Karpas-422 (cell line): ENCODE measurements at places on chromosomes 1 and 21.

GRCh38 chr1:172277989-172278388 lies 142.5 kb upstream of the C1orf105 start:
- no peak for DNase-seq

DNA sequence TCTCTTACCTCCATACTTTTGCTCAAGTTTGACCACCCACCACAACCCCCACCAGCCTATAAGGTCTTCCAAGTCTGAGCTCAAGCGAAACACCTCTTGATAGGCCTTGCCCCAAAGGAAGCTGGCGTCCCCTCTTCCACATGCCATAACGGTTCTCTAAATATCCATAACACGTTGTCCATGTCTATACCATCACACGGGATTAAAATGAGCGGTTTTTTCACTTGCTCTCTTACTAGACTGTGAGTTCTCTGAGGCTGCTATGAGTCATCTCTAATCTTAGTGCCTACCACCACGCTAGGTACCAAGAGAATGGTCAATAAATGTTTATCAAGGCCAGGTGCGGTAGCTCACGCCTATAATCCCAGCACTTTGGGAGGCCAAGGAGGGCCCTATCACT lies 41.0 kb downstream of the WASF2 start:
- no peak for DNase-seq

DNA sequence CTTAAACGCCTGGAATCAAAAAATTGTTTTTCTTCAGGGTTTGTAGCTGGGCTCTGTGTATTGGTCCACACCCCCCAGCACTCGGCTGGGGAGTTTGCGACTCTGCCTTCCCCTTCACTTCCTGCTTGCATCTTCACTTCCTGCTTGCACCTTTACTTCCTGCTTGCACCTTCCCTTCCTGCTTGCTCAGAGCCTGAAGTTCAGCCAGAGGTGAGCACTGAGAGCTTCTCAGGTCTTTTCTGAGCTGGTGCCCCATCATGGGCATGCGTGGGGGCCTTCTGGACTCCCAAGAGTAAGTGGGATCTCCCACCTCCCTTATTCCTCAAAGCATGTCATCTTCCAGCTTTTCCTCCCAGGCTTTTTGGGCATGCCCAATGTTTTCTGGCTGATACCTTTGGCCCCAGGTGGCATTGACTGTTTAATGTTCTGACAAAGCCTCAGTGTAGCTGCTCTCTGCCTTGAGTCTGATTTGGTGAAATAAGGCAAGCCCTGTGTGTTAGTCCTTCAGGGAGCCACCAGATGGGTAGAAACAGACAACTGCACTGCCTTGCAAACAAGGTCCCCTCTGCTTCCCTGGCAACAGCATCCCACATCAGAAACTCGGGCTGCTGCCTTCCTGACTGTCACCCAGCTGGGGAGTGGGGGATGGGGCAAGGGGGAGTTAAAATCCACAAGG lies 3.5 kb downstream of the KRTAP10-2 start:
- DNase-seq: no peak

DNA sequence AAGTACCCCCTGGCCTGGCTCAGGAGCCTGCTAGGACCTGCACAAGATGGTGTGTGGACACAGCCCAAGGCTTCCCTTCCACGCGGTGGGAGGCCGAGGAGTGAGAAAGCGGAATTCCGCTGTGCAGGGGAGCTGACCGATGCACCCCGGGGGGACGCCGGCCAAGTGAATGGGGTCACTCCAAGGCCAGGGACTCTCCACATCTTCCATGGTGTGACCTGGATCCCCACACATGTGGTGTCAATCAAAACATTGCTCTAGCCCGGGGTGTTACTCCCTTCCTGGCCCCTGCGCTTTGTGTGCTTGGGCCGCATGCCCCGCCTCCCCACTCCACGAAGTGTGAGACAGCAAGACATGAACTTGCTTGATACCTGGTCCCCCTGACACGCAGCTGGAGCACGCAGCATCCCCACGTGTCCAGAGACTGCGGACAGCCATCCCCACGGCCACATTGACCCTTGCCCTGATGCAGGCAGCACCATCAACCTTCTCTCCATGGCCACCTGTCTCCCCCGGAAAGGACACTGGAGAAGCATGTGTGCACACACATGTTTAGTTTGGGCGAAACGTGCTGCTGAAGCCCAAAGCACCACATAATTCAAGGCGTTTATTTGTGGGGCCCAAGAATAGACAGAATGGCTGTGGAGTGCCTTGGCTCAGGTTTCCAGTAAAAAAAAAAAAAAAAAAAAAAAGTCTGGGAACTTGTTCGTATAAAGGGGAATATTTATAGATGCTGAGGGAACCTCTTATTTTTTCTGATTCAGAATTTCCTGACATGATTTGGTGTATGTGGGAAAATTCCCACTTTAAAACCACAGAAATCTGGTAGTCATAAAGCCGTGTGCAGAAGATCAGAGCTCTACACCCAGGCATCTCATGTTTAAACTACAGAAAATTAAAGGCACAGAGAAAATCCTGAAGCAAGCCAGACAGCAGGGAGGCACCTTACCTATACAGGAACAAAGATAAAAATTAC lies 171.7 kb downstream of the HUNK start:
- peak; percentile 6 for DNase-seq

GRCh38 chr1:110594456-110595352 lies 11.5 kb downstream of the KCNA2 start:
- no peak for DNase-seq

DNA sequence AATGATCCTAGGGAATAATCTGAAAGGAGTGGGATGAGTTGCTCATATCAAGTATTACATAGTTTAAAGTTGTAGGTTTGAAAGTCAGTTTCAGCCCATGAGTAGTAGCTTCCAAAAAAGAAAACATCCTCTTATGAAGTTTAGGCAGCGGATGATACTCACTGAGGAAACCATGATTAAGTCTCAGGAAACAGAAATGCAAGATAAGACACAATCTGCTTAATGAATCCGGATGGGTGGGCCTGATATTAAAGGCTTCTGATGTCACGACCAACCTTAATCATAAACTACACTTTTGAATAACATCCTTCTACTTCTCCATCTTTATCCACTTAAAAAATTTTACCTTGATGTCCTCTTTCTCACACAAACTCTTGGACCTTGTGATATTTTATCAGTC lies 61.8 kb downstream of the S1PR1 start:
- DNase-seq: no peak

DNA sequence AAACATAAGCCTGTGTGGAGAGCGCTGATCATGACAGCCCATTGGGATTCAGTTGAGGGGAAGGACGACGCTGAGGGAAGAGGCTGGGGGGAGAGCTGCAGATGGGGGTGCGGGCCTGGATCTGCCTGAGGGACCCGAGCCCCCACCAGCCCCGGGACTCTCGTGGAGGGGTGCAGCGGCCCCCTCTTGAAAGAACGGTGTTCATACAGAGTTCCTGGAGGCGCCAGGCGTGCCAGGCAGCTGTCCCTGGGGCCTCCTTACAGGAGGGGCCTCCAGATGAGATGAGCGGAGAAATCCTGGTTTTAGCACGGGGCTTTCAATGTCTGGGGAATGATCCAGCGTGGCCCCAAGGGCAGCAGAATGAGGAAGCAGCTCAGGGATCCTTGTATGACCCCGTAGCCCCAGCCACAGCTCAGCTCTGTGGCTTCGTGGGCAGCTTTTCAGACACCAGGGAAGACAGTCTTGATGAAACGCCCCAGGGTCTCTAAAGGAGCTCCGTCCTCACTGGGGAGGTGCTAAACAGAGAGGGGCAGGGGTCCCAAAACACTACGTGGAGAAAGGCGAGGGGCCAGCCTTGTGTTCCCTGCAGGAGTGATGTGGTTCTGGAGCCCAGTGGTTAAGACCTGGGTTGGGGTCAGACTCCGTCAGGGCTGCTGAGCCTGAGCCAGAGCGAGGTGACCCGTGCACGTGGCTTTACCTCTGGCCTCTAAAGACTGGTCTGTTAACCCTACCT lies 7.2 kb upstream of the DSCAM start:
- no peak for DNase-seq

- no peak for DNase-seq
Measured at GRCh38 chr1:55626326-55626725, 411.2 kb upstream of the USP24 start.
